ENCODE measurements at places on chromosomes 3 and 15.
A peak's percentile ranks its signal among the peaks of the same experiment; 100 is the strongest.

GRCh38 chr3:100205171-100205570 is 55.6 kb upstream of the TBC1D23 start:
- H3K4me3 ChIP-seq, result no peak overlapping the region
- no peak overlapping the region for H3K27ac ChIP-seq
- H3K36me3 ChIP-seq, result no peaks in the 10 kb centered on the region

DNA sequence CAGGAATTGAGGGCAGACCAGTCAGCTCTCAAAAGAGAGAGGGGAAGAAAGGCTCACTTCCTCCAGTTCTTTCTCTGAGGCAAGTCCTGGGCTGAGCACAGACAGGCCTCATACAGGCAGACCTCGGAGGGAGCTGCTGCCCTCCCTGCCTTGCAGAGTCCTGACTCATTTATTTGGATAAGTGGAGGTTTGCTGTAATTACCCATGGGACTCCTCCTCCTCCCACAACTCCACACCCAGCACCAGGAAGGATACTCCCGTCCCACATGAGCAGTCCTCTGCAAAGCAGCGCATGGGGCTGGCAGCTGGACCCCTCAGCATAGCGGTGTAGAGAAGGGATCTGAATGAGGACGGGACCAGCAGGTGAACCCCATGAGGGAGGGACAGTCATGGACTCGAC is 13.4 kb upstream of the SCN10A start:
- H3K36me3 ChIP-seq, result no peaks in the 10 kb centered on the region
- peak; percentile 60 for DNase-seq
- H3K4me1 ChIP-seq, result peaks cover 6% of the 10 kb centered on the region
- no peak overlapping the region for H3K27ac ChIP-seq
- H3K27me3 ChIP-seq, result no peaks in the 10 kb centered on the region

- H3K36me3 ChIP-seq, result no peaks in the 10 kb centered on the region
- no peak overlapping the region for H3K4me3 ChIP-seq
- peaks cover 9% of the 10 kb centered on the region for H3K4me1 ChIP-seq
- peaks cover 37% of the 10 kb centered on the region for H3K27me3 ChIP-seq
- no peak for DNase-seq
Measured at GRCh38 chr3:194196876-194197275, 60.9 kb downstream of the HES1 start.

DNA sequence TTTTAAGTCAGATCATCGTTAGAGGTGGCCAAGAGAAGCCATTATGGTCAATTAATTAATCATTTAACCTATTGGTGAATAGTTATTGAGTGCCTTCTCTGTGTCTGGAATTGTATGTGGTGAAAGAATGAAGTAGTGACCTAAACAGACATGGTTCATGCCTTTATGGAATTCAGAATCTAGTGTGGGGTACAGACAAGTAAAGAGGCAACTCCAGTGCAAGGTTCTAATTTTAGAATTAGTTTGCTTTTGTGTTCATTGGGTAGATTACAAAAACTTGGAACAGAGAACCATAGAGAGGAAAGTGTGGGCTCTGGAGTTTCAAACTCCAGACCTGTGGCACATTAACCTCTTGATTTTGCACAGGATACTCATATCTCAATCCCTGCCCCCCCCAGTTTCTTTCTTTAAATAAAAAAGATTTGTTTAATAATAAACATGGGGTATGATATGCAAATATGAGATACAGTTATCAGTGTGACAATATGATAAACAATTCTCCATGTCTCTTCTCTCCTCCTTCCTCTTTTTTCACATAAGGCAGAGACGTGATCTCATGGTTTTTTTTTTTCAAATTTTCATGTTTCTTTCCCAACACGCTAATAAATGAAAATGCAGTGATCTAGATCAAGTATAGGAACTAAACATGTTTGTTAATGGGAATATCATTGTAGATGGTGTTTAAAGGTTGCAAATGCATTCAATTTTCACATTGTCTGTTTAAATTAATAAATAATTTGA is 117.9 kb downstream of the MITF start:
- no peaks in the 10 kb centered on the region for H3K27me3 ChIP-seq
- DNase-seq, result no peak
- H3K27ac ChIP-seq, result no peak overlapping the region
- no peak overlapping the region for H3K4me3 ChIP-seq
- H3K4me1 ChIP-seq, result peaks cover 28% of the 10 kb centered on the region

GRCh38 chr3:120095226-120095978 is 1.2 kb upstream of the GSK3B start:
- H3K4me3 ChIP-seq, result no peak overlapping the region
- no peaks in the 10 kb centered on the region for H3K27me3 ChIP-seq
- H3K27ac ChIP-seq, result no peak overlapping the region
- peaks cover 14% of the 10 kb centered on the region for H3K36me3 ChIP-seq

DNA sequence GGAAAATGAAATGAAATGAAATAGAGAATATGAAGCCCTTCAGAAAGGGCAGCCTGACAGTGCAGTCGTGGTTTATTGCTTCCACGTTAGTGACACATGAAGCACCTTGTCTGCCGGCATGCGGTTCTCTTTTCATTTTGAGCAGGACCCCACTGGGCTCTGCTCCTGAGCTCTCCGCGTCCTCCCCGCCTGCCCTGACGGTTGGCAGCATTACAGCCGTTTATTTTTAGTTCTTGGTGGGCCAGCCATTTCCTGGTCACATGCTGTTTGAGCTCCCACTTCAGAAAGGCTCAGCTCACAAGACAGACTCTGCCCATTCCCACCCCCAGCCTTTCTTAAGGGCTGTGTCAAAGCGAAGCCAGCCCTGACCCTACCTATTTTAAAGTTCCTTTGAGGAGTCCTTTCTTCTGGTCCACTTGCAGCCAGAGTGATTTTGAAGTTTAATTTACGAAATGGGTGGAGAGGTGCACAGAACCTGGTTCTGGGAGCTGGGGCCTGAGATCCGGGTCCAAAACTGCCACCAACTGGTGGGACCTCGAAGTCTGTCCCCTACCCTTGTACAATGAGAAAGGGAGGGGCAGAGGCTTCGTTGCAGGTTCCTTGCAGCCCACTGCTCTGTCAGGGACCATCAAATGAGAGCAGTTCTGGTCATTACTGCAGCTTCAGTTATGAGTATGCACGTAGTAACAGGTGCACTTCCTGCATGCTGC is 60.1 kb downstream of the MGLL start:
- peaks cover 22% of the 10 kb centered on the region for H3K4me1 ChIP-seq
- H3K27me3 ChIP-seq, result no peaks in the 10 kb centered on the region

DNA sequence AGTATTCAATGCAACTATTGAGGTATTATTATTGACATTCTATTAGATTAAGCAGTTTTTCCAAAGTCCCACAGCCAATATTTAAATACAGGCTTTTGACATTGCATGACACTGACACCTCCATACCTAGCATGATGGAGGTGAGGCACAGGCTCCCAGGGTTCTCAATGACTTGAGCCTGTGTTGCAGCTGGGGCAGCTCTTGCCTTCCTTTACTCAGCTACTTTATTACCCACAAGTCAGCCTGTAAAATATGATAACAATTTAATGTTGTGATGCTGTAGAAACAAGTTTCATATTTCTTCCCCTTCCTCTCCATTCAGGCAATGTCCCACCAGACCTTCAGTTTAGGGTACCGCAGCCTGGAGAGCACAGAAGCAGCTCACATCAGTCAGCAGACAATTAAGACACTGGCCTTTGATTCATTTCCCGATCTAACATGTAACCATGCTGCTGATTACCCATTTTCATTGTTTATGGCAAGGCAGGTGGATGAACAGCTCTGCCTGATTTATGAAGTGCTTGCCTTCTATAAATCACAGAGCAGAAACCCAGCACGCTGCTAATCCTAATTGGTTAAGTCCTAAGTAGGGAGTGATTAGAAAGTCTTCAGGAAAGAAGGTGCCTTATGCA is 826.1 kb downstream of the AGBL1 start:
- H3K27ac ChIP-seq, result no peak overlapping the region
- no peak for DNase-seq
- no peaks in the 10 kb centered on the region for H3K4me1 ChIP-seq
- no peaks in the 10 kb centered on the region for H3K36me3 ChIP-seq
- H3K4me3 ChIP-seq, result no peak overlapping the region

- H3K36me3 ChIP-seq, result no peaks in the 10 kb centered on the region
- H3K4me1 ChIP-seq, result no peaks in the 10 kb centered on the region
- no peak overlapping the region for H3K4me3 ChIP-seq
- no peak overlapping the region for H3K27ac ChIP-seq
Measured at GRCh38 chr3:135100366-135100765, 305.3 kb downstream of the EPHB1 start.

DNA sequence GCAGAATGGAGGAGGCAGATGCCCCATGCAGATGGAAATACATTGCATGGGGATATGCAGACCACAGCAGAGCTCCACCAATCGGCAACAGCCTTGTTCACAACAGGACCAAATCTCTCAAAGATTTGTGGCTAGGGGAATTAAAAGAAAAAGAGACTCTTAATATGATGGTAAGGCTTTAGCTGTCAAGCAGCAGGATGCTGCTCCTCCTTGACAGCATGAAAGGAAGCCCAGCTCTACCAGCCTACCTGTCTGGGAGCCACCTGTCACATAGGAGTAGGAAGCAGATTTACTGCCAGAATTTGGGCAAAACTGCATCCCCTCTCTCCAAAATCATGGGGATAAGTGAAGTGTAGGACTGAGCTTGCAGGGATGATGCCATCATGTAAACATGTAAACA is 769.6 kb upstream of the ARPP21 start:
- H3K36me3 ChIP-seq, result no peaks in the 10 kb centered on the region
- H3K27ac ChIP-seq, result no peak overlapping the region
- H3K4me1 ChIP-seq, result no peaks in the 10 kb centered on the region

DNA sequence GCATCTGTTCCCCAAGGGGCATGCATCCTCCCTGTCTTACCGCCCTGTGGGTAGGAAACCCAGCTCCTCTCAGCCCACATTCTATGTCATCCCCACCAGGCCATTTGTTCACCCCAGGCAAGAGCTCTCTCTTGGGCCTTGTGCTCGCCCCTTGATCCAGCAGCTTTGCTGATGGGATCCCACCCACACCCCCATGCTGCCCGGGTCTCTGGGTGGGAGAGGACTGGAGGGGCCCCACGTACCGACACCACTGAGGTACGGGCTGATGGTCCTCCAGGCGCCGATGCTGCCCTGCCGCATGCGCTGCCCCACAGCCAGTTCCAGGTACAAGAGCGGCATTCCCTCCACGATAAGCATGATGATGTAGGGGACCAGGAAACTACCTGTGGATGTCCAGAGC is 14.5 kb downstream of the SLC6A20 start:
- no peak overlapping the region for H3K27ac ChIP-seq
- no peak for DNase-seq
- peaks cover 22% of the 10 kb centered on the region for H3K27me3 ChIP-seq
- no peaks in the 10 kb centered on the region for H3K36me3 ChIP-seq
- no peaks in the 10 kb centered on the region for H3K4me1 ChIP-seq

- no peaks in the 10 kb centered on the region for H3K27me3 ChIP-seq
- no peaks in the 10 kb centered on the region for H3K36me3 ChIP-seq
- no peak overlapping the region for H3K4me3 ChIP-seq
- peaks cover 8% of the 10 kb centered on the region for H3K4me1 ChIP-seq
Measured at GRCh38 chr3:162998205-162998604, 1501.6 kb downstream of the OTOL1 start.

GRCh38 chr3:39453134-39453533 is 14.3 kb upstream of the MOBP start:
- no peak for DNase-seq
- H3K4me1 ChIP-seq, result peaks cover 14% of the 10 kb centered on the region

- DNase-seq, result peak; percentile 59
- H3K27ac ChIP-seq, result no peak overlapping the region
- H3K4me3 ChIP-seq, result no peak overlapping the region
- H3K4me1 ChIP-seq, result no peaks in the 10 kb centered on the region
- H3K27me3 ChIP-seq, result peaks cover 17% of the 10 kb centered on the region
Measured at GRCh38 chr15:68252925-68253534, 23.5 kb upstream of the CLN6 start.
